ENCODE measurements at places on chromosomes 6 and 20.

DNA sequence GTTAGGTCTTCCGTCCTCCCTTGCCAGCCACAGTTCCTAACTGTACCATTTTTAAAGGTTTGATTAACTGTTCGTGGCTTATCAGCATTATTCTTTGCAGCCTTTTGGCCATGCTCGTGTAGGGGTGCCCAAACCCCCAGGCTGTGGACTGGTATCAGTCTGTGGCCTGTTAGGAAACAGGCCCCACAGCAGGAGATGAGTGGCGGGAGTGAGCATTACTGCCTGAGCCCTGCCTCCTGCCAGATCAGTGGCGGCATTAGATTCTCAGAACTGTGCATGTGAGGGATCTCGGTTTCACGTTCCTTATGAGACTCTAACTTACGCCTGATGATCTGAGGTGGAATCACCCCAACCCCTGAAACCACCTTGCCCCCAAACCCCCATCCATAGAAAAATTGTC, 79.3 kb downstream of the TBC1D7 start:
- DNase-seq, result no peak

- DNase-seq, result no peak
These were observed 647.8 kb upstream of the MARCKS start for GRCh38 chr6:113209315-113209714.

DNA sequence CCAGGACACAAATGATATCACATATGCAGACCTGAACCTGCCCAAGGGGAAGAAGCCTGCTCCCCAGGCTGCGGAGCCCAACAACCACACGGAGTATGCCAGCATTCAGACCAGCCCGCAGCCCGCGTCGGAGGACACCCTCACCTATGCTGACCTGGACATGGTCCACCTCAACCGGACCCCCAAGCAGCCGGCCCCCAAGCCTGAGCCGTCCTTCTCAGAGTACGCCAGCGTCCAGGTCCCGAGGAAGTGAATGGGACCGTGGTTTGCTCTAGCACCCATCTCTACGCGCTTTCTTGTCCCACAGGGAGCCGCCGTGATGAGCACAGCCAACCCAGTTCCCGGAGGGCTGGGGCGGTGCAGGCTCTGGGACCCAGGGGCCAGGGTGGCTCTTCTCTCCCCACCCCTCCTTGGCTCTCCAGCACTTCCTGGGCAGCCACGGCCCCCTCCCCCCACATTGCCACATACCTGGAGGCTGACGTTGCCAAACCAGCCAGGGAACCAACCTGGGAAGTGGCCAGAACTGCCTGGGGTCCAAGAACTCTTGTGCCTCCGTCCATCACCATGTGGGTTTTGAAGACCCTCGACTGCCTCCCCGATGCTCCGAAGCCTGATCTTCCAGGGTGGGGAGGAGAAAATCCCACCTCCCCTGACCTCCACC, 42.2 kb downstream of the SIRPA start:
- no peak for DNase-seq

DNA sequence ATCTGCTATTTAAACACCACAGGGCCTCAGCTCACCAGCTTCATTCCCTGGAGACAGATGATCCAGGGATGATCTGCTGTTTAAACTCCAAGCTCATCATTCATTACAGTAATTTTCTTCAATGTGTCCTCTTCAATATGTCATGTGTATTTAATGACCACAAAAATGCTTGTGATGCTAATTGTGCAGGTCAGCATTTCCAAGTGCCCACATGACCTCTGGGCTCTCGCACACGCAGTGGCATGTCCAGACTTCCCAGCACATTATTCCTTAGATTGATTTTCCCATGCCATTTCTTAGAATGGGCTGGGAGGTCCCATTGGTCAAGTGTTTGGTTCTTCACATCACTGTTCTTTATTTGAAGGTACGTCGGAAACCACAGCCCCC, 434.4 kb downstream of the HAO1 start:
- no peak for DNase-seq

DNA sequence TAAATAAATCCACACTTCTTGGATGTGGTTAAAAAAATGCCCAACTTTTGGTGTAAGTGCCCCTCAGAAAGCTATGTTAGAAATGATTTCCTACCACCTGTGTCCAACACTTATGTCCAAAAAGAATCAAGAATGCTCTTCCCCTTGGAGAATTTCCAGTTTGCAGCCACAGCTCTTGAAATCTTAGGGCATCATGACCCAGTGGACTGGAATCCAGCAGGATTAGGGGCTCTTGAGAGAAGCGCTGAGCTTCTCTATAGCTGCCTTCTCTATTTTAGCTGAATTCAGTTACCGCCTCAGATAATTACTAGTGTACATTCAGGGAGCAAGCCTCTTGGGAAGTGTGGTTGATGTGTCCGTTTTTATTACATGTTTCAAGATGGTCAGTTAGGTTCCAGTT, 2.5 kb downstream of the PHACTR1 start:
- no peak for DNase-seq

GRCh38 chr6:39156801-39157200, 41.8 kb upstream of the SAYSD1 start:
- no peak for DNase-seq

- DNase-seq, result peak; percentile 7
These were observed 101.4 kb downstream of the PACRG start for GRCh38 chr6:162829013-162829742.

GRCh38 chr6:156652231-156652750, 124.9 kb upstream of the ARID1B start:
- no peak for DNase-seq

GRCh38 chr20:38202153-38202981, 37.3 kb upstream of the TGM2 start:
- DNase-seq, result no peak

DNA sequence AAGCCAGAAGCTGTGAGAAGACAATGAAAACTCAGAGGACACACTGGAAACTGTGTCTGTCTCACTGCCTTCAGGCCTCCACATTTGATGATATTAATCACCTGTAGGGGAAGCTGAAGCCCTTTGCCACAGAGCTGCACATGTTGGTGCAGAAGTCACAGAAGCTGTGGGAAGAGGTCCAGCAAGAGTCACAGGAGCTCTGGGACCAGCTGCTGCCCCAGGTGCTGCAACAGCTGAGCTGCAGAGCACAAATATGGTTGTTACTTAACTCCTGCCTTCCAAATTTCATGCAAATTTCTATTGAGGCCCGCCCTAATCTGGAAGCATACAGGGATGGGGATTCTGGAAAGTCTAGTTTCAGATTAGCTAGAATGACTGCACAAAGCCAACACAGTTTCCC, 169.3 kb downstream of the OGFRL1 start:
- no peak for DNase-seq

DNA sequence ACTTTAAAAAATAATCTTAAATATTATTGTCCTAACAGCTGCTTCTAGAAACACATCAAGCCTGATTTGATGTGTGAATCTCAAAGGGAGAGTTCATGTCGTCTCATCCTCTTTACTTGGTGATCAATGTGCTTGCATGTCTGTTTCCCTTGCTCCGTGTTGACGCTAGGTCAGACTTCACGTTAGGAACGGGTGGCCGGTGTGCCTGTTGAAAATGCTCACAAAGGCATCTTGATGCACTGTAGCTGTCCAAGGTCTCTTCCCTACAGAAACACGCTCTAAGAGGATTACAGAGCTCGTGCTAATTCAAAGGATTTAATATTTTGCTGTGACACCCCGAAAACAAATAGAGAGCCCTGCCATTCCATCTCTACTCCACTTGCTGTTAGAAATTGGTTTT, 84.6 kb downstream of the ID4 start:
- no peak for DNase-seq

- DNase-seq, result no peak
These were observed 23.5 kb upstream of the MAP3K7 start for GRCh38 chr6:90610301-90610750.

- no peak for DNase-seq
These were observed 137.7 kb upstream of the AKAP12 start for GRCh38 chr6:151101816-151102694.

GRCh38 chr20:9460518-9460917, 53.9 kb upstream of the LAMP5 start:
- no peak for DNase-seq

GRCh38 chr6:137883400-137884148, 16.5 kb downstream of the TNFAIP3 start:
- no peak for DNase-seq

GRCh38 chr20:24100370-24101011, 111.9 kb upstream of the GGTLC1 start:
- peak; percentile 77 for DNase-seq

DNA sequence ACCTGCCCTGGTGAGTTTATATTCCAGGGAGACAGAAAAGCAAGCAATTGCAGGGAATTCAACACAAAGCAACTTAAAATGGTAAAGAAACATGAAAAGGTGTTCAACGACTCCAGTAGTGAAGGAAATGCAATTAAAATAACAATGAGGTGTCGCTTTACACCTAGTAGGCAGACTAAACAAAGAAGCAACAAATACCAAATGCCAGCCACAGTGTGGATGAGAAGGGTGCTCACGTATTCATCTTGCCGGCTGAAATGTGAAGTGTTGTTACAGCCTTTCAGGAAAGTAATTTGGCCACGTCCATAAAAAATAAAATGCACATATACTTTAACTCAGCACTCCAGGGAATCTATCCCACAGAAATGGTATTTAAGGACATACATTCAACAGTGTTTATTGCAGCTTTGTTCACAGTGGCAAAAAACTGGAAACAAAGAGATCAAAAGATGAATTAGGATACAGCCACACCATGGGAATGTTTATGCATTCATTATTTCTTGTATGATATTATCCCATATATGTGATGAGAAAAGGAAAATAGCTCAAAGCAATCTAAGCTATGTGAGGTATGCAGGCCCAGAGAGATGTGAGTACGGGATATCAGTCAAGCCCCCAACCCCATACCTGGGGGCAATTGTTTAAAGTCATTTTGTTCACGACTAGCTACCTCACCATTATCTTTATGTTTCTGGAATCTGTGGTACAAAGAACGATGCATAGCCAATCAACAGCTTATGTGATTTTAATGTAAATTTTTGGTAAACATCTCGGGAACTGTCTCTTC, 266.0 kb upstream of the SOX4 start:
- DNase-seq, result no peak

DNA sequence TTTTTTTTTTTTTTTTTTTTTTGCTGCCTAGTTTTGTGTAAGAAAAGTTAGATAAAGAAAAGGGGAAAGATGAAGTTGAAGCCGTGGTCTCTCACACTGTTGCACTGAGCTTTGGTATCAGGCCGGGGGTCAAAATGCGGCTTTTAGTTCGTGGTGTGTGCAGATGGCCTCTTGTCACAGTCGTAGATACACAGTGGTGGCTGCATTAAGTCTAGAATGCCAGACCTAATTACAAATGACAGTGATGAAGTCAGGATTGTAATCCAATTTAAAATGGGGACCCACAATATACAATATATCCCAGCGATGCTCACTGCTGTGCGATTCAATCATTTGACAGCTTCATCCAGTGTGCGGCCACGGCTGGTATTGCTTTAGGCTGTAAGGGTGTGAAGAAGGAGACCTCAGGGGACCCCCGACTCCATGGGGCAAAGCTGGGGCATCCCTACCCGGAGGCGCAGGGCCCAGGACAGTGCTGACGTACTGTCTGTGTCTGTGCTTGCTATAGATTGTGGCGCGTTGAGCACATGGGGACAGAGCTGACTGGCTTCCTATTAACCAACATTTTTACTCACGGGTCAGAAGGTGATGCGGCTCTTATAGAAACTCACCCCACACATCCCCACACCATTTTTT, 210.0 kb upstream of the SOX4 start:
- DNase-seq, result no peak

DNA sequence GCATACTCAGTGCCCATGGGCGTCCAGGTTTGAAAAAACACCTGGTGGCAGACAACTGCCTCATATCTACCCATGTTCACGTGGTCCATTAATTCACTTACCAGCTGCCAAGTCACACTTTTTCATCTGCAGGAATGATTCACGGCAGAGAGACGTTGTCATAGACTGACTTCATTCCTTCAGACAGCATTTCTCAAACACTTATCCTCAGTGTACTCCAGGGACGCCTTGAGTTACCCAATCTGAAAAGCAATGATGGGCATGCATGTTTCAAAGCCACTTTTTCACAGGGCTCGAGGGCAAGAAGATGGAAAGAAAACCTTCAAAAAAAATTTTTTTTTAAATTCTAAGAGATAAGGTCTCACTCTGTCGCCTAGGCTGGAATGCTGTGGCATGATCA, 6.0 kb downstream of the MMP24OS start:
- no peak for DNase-seq

DNA sequence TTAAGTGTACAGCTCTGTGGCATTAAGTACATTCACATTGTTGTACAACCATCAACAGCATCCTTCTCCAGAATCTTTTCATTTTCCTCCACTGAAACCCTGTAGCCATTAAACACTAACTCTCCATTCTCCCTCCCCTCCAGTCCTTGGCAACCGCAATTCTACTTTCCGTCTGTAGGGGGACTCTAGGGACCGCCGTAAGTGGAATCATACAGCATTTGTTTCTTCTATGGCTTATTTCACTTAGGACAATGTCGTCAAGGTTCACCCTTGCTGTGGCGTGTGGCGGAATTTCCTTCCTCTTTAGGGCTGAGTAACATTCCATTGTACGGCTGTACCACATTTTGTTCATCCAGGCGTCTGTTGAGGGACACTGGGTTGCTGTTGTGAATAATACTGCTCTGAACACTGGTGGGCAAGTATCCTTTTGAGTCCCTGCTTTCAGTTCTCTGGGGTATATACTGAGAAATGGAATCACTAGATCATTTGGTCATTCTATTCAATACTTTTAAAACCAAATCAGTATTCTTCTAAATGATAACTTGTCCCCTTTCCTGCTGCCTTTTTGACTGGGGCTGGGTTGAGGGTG, 50.7 kb downstream of the PPP1R3G start:
- DNase-seq, result peak; percentile 37

DNA sequence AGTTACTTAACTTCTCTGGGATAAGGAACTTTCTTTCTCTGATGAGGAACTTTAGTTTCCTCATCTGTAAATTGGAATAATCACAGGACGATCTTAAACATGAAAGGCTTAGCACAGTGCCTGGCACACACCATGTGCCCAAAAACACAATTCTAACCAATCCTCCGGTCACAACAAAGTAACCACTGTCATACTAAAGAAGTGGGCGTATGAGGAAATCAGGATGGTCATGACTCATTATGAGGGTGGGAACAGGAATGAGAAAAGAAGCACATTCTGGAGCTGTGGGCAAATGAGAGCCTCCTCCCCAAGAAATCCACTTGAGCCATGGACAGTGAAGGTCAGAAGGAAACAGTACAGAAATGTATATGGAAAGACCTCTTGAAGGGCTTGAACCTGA, 82.9 kb downstream of the LRFN2 start:
- DNase-seq, result no peak

- DNase-seq, result peak; percentile 2
These were observed 548 bp downstream of the AGPAT4 start for GRCh38 chr6:161273274-161273751.

DNA sequence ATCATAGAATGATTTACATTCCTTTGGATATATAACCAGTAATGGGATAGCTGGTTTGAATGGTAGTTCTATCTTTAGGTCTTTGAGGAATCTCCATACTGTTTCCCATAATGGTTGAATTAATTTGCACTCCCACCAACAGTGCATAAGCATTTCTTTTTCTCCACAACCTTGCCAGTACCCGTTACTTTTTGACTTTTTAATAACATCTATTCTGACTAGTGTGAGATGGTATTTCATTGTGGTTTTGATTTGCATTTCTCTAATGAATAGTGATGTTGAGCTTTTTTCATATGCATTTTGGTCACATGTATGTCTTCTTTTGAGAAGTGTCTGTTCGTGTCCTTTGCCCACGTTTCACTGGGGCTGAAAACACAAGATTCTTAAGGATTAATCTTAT, 107.3 kb downstream of the TINAG start:
- no peak for DNase-seq

Data from CD4-positive, alpha-beta T cell (primary cell).